ENCODE measurements at places on chromosomes 1 and 21.

- no peak for DNase-seq
Measured at GRCh38 chr1:92923664-92924063, 37.6 kb downstream of the DIPK1A start.

DNA sequence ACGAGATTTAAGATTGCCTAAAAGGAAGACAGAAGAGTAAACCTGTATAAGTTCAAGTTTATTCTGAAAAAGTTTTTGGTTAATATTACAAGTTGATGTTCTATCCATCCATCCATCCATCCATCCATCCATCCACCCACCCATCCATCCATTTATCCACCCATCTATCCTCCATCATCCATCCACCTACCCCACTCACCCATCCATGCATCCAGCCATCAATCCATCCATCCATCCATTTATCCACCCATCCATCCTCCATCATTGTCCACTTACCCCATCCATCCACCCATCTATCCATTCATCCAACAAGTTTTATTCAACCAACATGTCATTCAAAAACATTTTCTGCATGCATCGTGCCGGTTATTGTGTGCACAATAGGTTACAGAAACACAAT is 89.3 kb downstream of the ZBTB18 start:
- no peak for DNase-seq

GRCh38 chr1:232952514-232953499 is 2.4 kb downstream of the NTPCR start:
- no peak for DNase-seq

GRCh38 chr1:33735624-33736023 is 128.3 kb upstream of the HMGB4 start:
- no peak for DNase-seq

- DNase-seq, result no peak
Measured at GRCh38 chr1:20192364-20192763, 6.0 kb upstream of the PLA2G2C start.

- no peak for DNase-seq
Measured at GRCh38 chr1:246043556-246043955, 463.5 kb downstream of the SMYD3 start.

DNA sequence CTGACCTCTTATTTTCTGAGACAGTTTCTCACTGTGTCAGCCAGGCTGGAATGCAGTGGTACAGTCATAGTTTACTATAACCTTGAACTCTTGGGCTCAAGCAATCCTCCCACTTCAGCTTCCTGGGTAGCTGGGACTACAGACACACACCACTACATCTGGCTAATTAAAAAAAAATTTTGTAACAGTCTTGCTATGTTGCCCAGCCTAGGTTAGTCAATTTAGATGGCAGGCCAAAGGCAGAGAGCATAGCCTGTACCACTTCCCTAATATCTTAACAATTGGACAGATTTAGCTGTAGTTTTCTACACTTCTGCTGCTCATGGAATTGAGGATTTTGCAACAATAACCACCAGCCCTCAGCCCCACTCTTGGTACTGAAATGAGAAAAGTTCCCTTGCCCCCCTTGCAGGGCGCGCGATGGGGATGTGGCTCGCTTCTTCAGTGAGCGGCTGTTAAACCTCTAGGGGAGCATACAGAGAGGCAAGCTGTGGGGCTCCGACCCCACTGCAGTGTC is 34.9 kb upstream of the PTGFRN start:
- no peak for DNase-seq

All from right forelimb (tissue), 1 donor.